ENCODE measurements at places on chromosomes 11 and 22. TPM values are rescaled to one million over a fixed set of nuclear protein-coding genes. Genes with fewer than 3 reads are reported as not detected.

The PDGFD gene
- 0.10 TPM for total RNA-seq

The SCGB1A1 gene
- total RNA-seq, result not detected

The CTR9 gene
- total RNA-seq, result 27.3 TPM

The LRRC74B gene
- total RNA-seq, result 0.10 TPM

- peak overlapping the region; percentile 67 for H3K4me3 ChIP-seq
- no peak overlapping the region for H3K27ac ChIP-seq
- peaks cover 66% of the 10 kb centered on the region for H3K27me3 ChIP-seq
- DNase-seq, result peak; percentile 27
- H3K4me1 ChIP-seq, result peaks cover 9% of the 10 kb centered on the region
Measured at GRCh38 chr11:61509043-61510029, 787 bp downstream of the LRRC10B start.

DNA sequence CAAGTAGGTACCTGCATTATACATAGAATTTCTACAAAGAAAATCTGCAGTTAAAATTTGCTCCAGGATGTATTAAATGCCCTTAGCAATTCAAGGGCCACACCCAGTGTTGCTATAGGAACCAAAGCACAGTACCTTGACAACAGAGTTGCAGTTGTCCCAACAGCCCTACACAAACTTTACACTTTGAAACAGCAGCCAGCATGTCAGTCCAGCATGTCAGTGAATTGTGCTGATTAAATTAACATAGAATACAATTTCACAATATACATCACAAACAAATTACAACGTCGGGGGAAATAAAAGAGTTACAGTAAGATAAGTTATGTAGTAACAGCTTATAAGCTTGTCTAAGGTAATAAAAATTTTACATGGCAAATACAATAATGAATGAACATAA is 389.2 kb downstream of the SOX6 start:
- H3K36me3 ChIP-seq, result no peaks in the 10 kb centered on the region
- no peaks in the 10 kb centered on the region for H3K4me1 ChIP-seq
- no peak overlapping the region for H3K4me3 ChIP-seq
- H3K27me3 ChIP-seq, result peaks cover 4% of the 10 kb centered on the region
- DNase-seq, result no peak
- no peak overlapping the region for H3K27ac ChIP-seq

GRCh38 chr11:47438721-47439120 is 10.2 kb downstream of the RAPSN start:
- no peak overlapping the region for H3K27ac ChIP-seq
- no peak for DNase-seq
- no peaks in the 10 kb centered on the region for H3K36me3 ChIP-seq
- H3K27me3 ChIP-seq, result no peaks in the 10 kb centered on the region
- no peaks in the 10 kb centered on the region for H3K4me1 ChIP-seq

- peaks cover 11% of the 10 kb centered on the region for H3K4me1 ChIP-seq
- peaks cover 63% of the 10 kb centered on the region for H3K27me3 ChIP-seq
- no peak overlapping the region for H3K27ac ChIP-seq
- H3K4me3 ChIP-seq, result peak overlapping the region; percentile 90
- peaks cover 2% of the 10 kb centered on the region for H3K36me3 ChIP-seq
Measured at GRCh38 chr11:1693327-1694063, 3.5 kb upstream of the KRTAP5-6 start.

- H3K4me1 ChIP-seq, result no peaks in the 10 kb centered on the region
- DNase-seq, result no peak
- H3K36me3 ChIP-seq, result no peaks in the 10 kb centered on the region
- no peak overlapping the region for H3K4me3 ChIP-seq
- H3K27ac ChIP-seq, result no peak overlapping the region
Measured at GRCh38 chr11:35983981-35984380, 40.1 kb downstream of the LDLRAD3 start.

- peaks cover 6% of the 10 kb centered on the region for H3K4me1 ChIP-seq
- H3K27me3 ChIP-seq, result peaks cover 7% of the 10 kb centered on the region
- DNase-seq, result no peak
- H3K27ac ChIP-seq, result no peak overlapping the region
- H3K4me3 ChIP-seq, result no peak overlapping the region
Measured at GRCh38 chr11:8229299-8230177, 34.1 kb downstream of the LMO1 start.

GRCh38 chr22:22201185-22201929 is 43.2 kb upstream of the VPREB1 start:
- DNase-seq, result peak; percentile 47
- H3K27ac ChIP-seq, result no peak overlapping the region
- no peak overlapping the region for H3K4me3 ChIP-seq
- peaks cover 54% of the 10 kb centered on the region for H3K27me3 ChIP-seq

- H3K36me3 ChIP-seq, result no peaks in the 10 kb centered on the region
- peaks cover 5% of the 10 kb centered on the region for H3K27me3 ChIP-seq
- H3K4me1 ChIP-seq, result peaks cover 10% of the 10 kb centered on the region
- DNase-seq, result no peak
- H3K4me3 ChIP-seq, result no peak overlapping the region
- no peak overlapping the region for H3K27ac ChIP-seq
Measured at GRCh38 chr11:3147257-3147619, 17.9 kb downstream of the OSBPL5 start.

- H3K4me3 ChIP-seq, result no peak overlapping the region
- peaks cover 3% of the 10 kb centered on the region for H3K4me1 ChIP-seq
- H3K27me3 ChIP-seq, result peaks cover 27% of the 10 kb centered on the region
- H3K36me3 ChIP-seq, result no peaks in the 10 kb centered on the region
- no peak for DNase-seq
Measured at GRCh38 chr11:67517784-67518552, 5.3 kb downstream of the CABP2 start.

Measured in T-helper 17 cell (primary cell).